ENCODE measurements at places on chromosomes 2 and 18.

GRCh38 chr2:206556357-206556949, 85.8 kb upstream of the FAM237A start:
- no peak for DNase-seq

DNA sequence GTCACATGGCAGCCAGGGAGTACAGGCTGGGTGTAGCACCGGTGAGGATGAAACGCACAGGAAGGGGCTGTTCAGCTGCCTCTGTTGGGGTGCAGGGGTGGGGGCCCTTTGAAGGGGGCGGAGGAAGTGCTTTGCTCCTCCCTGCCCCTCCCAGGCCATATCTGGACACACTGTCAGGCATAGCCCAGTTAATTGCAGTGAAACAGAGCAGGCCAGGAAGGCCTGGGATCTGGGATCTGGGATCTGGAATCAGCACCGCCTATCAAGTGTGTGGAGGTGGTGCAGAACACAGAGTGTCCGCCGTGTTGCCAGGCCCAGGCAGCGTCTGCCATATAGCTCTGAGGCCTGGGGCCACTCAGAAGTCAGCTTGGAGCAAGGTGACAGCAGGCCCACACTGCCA, 119.3 kb upstream of the MSH2 start:
- DNase-seq, result no peak

GRCh38 chr2:239673641-239674040, 272.8 kb upstream of the HDAC4 start:
- no peak for DNase-seq

GRCh38 chr18:3874125-3874524, 424.2 kb downstream of the TGIF1 start:
- no peak for DNase-seq

- no peak for DNase-seq
Measured at GRCh38 chr2:926259-926793, 24.3 kb upstream of the SNTG2 start.

DNA sequence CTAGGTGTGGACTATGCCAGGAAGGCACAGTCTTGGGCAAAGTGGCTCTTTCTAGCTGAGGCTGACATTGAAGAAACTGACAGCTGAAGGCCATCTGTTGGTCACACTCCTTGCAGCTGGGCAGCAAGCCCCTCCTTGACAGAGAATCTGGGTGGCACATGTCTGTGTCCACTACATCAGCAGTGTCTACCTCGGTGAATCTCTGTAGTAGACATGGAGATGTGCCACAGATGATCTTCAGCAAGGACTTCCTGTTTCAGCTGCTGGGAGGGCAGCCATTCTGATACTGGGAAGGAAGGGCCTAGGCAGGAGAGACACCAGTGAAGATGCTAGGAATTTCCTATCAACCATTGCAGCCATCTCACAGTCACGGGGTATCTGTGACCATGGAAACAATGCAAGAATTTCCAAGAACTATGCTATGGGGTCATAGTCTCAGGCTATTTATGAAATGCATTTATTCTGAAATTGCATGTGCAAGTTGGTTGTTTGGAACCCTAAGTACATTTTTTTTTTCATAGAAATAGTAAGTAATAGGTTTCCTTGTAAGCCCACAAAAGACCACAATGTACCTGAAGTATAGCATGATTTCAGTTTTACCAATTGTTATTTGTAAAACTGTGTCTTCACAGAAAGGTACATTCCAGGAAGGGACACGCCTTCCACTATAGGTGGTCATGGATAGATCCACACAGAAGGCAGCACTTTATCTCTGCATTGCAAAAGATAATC, 63.8 kb upstream of the DARS1 start:
- DNase-seq, result no peak

- DNase-seq, result no peak
Measured at GRCh38 chr18:468955-469790, 31.3 kb downstream of the COLEC12 start.

DNA sequence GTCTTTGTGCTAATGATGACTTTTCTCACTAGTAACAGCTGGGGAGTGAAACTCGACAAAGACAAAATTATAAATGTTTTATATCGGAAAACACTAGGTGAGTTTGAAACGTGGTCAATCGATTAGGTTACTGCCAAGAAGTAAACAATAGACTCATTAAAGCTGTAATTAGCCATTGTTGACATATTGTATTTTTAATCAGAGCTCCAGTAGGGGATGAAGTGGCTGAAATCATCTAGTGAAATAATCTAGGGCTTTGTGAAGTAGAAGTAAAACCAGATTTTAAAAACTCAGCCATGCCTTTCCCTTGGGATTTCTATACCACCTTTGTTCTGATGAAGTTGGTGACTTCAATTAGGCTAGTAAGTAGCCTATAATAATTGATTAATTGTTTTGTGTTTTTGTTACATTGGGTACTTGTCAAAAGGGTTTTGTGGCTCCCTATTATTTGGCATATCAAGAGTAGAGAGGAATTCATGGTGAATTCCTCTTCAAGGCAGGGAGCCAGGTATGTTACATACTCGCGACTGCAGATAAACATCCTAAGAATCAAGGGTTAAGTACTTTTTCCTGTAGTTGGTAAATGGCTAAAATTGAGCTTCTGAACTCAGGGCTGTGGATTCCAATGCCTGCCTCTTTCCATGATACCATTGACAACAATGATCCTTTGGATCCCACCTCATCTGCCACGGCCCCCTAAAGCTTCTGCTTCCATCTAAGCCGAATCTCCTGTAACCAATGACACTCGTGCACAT, 31.6 kb downstream of the RAB27B start:
- no peak for DNase-seq

- DNase-seq, result no peak
Measured at GRCh38 chr18:76494231-76495005, 624 bp downstream of the ZNF516 start.

- no peak for DNase-seq
Measured at GRCh38 chr2:46859482-46859881, 56.1 kb downstream of the MCFD2 start.

- no peak for DNase-seq
Measured at GRCh38 chr2:135851858-135852257, 14.9 kb upstream of the LCT start.

GRCh38 chr18:59610546-59611140, 86.6 kb downstream of the CCBE1 start:
- no peak for DNase-seq

DNA sequence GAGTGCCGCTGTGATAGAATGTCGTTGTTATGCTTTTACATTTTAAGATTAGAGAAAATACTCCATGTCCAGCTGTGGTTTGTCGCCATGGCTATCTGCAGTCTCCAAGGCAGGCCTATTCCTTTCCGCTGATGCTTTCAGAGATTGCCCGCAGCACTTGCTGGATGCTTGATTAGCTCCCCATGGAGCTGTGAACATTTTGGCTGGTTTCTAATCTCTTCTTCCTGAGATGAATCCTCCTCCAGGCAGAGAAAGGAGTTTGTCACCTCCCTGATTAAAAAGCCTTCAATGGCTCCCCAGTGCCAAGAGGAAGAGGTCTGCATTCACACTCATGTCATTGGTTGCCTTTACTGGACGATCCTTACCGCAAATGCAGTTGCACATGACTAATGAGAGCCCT, 32.6 kb upstream of the LPIN1 start:
- no peak for DNase-seq

- no peak for DNase-seq
Measured at GRCh38 chr2:50396298-50396631, 635.7 kb downstream of the NRXN1 start.

DNA sequence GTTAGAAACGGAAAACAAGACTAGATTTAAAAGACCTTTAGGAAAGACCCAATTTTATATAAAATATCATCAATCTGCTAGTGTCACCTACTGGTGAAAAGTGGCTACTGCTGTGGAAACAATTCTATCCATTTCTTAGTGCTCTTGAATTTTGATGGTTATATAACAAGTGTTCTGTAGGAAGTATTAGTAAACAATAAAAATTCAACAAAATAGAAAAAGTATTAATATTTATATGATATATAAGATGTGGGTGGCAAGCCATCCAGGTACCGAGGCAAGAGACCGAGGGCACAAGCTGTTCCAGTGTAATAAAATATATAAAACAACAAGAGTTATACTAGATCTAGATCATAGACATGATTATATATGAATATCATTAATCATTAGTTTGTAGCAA, 6.2 kb upstream of the TMEM87B start:
- no peak for DNase-seq

DNA sequence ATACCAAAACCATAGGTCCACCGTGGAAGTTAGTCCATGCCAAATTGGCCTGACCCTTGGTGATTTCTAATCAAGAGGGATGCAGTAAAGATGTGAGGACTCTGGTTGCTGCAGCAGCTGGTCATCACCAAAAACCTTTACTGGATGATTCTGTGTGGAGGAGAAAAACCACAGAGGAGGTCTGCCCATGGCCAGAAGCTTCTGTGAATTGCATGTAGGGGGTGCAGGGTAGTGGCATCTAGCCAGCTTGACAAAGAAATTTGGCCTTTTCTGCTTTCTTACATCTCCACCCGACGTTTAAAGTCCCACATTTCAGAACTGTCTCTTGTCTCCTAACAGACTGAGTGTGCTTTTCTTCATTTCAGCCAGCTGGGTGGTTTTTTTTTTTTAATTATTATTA, 180.0 kb downstream of the TPGS2 start:
- DNase-seq, result no peak

- no peak for DNase-seq
Measured at GRCh38 chr18:45522371-45522770, 92.9 kb upstream of the SLC14A2 start.

GRCh38 chr2:42057159-42057901, 9.5 kb downstream of the PKDCC start:
- DNase-seq, result no peak

- no peak for DNase-seq
Measured at GRCh38 chr2:583666-584065, 93.5 kb downstream of the TMEM18 start.

DNA sequence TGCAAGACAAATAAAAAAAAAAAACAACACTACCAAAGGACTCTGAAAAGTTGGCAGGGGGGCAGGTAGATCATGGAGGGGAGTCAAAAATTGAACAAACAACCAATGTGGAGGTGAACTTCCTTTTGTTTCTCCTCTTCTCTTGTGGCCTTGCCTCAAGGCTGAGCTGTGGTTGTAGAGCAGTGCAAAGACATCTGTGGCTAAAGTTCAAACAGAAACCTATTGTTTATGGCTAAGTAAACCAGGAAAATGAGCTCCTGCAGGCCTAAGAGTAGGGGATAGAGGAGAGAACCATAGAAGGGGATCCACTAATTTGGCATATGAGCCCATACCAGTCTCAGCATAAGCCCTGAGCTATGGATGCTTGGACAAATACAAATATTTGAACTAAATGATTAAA, 40.2 kb upstream of the EGR4 start:
- no peak for DNase-seq

- no peak for DNase-seq
Measured at GRCh38 chr18:48703418-48703817, 164.6 kb downstream of the CTIF start.

GRCh38 chr2:178943745-178944144, 106.2 kb downstream of the CCDC141 start:
- no peak for DNase-seq

DNA sequence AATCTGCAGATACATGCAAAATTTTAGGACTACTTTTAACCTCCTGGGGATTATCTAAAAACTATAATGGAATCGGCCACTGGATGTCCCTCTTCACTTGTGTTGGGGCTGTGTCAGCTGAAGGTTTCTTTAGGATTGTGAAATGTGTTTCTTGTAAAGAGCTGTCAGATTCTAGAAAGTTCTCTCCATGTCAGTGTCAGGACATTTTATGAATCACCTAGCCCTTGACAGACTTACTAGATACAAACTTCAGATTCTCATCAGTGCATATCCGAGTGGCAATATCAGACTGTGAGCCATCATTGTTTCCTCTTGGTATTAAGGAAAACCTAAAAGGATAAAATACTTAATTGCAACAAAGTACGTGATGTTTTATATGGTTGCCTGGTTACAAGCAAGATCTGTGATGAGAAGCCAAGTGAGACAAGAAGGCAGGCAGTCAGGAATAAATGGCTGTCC, 107.3 kb downstream of the CPS1 start:
- DNase-seq, result no peak

DNA sequence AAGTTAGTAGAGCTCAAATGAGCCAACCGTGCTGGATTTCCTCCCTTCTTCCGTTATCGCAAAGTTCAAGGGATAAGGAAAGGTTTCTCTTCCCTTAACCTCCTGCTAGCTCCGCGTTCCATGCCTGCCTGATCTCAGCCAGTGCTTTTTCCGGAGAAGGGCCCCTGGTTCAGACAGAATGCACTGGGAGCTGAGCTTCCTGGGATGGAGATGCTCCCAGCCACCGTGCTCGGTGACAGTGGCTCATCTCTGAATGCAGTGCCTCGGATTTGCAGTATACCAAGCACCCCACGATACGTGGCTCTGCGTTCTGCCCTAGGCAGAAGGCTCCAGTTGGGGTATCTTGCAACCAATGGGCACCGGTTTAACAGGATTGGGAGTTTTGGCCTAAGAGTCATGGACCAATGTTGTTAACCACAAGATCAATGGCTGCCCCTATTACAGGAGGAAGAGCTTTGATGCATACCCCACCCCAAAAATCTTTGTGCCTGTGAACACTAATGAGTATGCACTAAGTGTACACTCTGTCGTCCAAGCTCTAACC, 876 bp downstream of the CNTNAP5 start:
- DNase-seq, result no peak

GRCh38 chr2:226018641-226019040, 619.1 kb downstream of the NYAP2 start:
- DNase-seq, result no peak
